Skeletal muscle cell (primary cell): ENCODE measurements at places on chromosomes 6 and 20.

DNA sequence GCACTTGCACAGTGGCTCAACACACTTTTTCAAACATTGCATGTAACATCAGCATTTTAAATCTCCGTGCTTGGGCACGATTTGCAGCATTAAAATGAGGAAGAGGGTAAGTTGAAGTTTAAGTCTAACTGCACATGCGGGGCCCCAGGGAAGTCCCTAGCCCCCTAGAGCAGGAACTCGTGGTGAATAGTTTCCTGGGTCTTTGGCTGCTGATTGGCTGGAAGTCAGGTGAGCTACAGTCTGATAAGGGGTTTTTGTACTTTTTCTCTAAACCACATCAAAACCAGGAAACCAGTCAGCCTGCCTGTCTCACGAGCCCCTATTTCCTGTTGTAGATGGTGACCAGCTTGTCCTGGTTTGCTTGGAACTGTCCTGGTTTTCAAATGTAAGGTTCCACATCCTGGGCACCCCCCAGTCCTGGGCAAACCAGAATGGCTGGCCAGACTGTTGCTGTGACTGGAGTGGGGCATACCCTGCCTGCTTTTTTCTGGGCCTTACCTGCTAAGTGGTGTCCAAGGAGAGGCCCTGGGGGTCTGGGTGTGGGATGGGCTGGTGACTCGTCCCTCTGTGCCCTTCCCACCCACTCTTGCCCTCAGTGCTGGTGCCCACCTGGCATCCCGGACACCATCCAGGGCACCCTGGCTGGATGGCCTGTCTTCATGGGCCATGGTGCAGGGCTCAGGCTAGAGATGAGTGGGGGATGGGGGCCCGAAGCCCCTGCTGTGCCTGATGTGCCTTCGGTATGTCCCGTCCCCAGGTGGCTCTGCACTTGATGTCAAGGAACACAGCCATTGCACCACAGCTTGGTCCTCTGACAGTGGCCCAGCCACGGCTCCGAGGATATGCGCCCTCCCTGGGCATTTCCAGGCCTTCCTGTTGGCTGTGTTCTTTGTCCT is 31.8 kb downstream of the SUN5 start:
- DNase-seq = no peak

GRCh38 chr20:19743640-19743995 is 14.4 kb upstream of the RIN2 start:
- DNase-seq = no peak

DNA sequence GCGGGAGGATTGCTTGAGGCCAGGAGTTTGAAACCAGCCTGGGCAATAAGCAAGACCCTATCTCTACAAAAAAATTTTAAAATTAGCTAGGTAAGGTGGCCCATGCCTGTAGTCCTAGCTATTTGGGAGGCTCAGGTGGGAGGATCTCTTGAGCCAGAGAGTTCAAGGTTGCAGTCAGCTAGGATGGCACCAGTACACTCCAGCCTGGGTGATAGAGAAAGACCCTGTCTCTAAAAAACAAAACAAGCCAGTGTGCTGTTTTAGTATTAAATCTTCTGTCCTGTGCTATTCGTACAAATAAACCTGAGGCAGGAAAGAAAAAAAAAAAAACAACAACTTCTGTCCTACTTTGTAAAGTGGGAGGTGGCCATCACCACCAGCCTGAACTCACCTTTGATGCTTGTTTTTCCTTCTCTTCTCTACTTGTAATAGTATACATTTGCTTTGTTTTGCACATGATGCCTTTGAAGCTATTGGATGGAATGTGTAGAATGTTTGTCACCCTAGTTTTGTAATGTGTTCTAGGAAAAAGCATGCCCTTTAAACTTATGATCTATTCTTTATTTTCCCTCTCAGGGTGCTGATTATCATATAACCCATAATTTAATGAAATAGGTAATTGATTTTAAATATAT is 102.5 kb downstream of the CRYBG1 start:
- no peak for DNase-seq

DNA sequence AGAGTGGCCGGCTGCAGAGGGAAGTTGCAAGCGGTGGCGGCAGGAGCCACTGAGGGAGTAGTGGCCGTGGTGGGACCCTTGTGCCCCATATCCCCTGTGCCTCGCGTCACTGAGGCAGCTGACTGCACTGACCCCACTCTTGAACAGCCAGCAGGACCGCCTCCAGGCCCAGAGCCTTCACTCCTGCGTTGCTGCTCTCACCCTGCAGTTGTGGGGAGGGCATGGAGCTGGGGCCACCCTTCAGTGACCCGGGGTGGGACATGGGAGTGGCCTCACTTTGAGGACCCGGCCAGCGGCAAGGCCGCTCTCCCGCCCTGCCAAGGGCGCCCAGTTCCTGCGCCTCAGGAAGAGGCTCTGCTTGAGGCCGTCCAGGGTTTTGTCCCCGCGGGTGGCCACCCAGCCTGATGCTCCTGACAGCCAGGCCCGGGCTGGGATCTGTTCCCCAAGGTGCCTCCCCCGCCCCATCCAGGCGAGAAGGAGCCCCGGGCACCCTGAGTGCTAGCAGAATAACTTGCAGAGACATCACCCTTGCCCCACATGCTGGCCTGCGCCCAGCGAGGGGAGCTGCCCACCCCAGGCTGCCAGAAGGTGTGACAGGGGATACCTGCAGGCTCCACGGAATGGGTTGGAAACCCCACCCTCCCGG is 44.4 kb downstream of the HLA-DRA start:
- DNase-seq = no peak

DNA sequence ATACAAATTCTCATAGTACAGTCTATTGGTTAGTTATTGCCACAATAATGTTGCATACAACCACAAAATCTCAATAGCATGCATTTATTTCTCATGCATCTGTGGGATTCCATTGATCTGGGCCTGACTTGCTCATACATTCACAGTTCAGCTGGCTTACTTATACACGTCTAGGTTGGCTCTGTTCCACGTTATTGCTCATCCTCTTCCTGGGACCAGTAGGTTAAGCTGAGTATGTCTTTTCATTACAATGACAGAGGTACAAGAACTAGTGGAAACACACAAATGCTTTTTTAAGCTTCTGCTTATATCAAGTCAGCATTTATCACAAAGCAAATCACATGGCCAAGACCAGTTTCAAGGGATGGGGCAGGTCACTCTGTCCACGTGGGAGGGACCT is 485.3 kb upstream of the BTBD3 start:
- peak; percentile 94 for DNase-seq

DNA sequence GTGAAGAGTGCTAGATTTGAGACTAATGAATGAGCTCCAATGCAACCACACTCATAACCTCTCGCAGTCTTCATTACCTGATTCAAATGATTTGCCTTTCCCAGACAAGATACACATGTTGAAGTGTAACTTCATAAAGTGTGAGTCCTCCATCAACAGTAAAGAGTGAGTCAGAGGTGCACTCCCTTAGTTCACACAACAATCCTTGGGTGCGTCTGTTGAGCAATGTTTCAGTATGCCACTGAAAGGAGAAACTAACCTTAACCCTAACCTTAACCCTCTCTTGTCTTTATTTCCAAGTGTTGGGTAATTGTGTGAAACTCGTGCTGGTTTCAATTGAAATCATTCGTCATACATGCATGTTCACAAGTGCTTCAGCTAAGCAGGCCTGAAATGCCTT is 21.0 kb upstream of the RIN2 start:
- peak; percentile 63 for DNase-seq
